Umbilical cord (tissue), 2 donors: ENCODE measurements at places on chromosomes 3 and 15. TPM values are rescaled to one million over a fixed set of nuclear protein-coding genes. Genes with fewer than 3 reads are reported as not detected.

The FAM3D gene
- total RNA-seq, result not detected

The TIMP4 gene
- total RNA-seq, result 6.7 TPM

DNA sequence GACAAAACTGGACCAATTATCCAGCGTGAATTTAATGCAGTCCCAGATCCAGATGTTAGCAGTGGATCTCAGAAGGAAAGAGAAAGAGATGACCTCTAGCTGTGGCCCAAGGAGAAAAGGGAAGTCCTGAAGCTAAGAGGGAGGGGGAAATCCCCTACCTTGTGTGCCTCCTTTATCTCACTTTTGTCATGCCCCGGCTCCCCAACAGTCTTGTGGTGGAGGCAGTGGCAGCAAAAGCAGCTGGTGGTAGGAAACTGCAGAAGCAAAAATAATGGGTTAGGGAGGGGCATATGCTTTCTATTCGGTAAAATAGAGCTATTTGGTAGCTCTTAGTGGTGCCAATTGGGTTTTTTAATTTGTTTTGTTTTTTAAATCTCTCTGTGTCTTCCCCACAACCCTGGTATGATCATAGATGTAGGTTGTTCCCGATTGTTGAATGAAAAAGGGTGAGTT lies 56.5 kb downstream of the MCTP2 start:
- no peak for DNase-seq

DNA sequence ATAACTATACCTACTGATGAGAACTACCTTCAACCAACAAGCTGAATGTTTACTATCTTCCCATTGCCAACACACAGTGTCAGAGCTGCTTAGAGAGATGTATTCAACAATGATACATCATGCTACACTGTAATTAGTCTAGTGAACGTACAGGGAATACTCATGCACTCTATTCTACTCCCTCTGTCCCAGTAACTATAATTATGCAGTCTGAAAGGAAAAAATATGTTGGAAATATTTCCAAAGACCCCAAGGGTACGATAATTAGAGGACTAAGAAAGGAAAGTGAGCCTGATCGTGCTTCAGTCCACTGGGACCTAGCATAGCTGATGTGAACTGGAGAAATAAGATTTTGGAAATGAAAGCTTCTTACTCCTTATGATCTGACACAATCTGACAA lies 36.9 kb upstream of the FSIP1 start:
- DNase-seq, result no peak

GRCh38 chr3:76152028-76152427 lies 366.7 kb upstream of the ZNF717 start:
- DNase-seq, result no peak

DNA sequence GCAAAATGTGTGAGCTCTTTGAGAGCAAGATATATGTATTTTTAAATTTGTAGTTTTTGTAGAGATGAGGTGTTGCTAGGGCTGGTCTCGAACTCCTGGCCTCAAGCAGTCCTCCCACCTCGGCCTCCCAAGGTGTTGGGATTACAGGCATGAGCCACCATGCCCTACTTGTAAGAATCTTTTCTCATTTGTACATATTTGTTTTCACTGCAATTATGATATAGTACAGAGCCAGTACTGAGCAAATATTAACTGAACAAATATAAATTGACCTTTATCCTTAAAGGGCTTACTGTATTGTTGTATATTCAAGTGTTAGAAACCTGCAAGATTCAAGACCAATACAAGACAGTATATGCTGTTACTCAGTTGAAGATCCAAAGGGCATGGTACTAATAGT lies 53.4 kb downstream of the GTF2E1 start:
- no peak for DNase-seq

- DNase-seq, result no peak
Measured at GRCh38 chr3:73074781-73075180, 13.3 kb downstream of the EBLN2 start.

- DNase-seq, result no peak
Measured at GRCh38 chr3:157410945-157411344, 25.7 kb upstream of the PTX3 start.

- no peak for DNase-seq
Measured at GRCh38 chr15:81569286-81570080, 195.5 kb upstream of the TMC3 start.

GRCh38 chr3:45889337-45889736 lies 3.0 kb downstream of the CCR9 start:
- no peak for DNase-seq

GRCh38 chr3:176581589-176581988 lies 615.7 kb downstream of the TBL1XR1 start:
- DNase-seq, result no peak
